ENCODE measurements at places on chromosomes 1 and 21. TPM values are rescaled to one million over a fixed set of nuclear protein-coding genes. Genes with fewer than 3 reads are reported as not detected.

Gene FAM72D
- total RNA-seq, result not detected

Gene C1orf141
- not detected for total RNA-seq

Gene OR2L8
- not detected for total RNA-seq

Gene TCHH
- total RNA-seq, result not detected

Gene ERICH3
- not detected for total RNA-seq

Gene SAMD13
- 0.75 TPM for total RNA-seq

Gene APCS
- not detected for total RNA-seq

Gene USH2A
- not detected for total RNA-seq

Gene SMCP
- not detected for total RNA-seq

Gene KCNH1
- not detected for total RNA-seq

Gene DDI2
- 40.7 TPM for total RNA-seq

Gene CRNN
- not detected for total RNA-seq

Gene MFAP2
- total RNA-seq, result not detected

Gene TFF3
- total RNA-seq, result not detected

Gene ASH1L
- total RNA-seq, result 96.5 TPM

Gene CYP4X1
- not detected for total RNA-seq

All from naive thymus-derived CD8-positive, alpha-beta T cell (primary cell).